Anterior cingulate cortex (tissue), 58 donors: ENCODE measurements at places on chromosomes 12 and 14.

DNA sequence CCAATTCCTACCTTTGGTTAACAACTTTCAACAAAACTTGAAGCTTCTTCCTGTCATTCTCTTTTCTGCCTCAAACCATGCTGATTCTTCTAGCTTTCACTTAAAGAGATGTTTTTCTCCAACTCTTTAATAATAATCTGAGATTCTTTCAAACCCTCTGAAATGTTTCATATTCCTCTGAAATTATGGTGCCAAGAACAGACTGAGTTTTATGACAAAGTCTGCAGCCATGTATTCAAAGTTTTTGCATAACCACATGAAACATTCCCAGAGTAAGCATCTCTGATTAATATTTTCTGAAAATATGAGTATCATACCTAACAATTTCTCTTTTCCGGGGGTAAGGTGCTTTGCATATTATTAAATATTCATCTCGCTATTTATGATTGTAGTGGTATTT, 59.1 kb upstream of the DCN start:
- no peak for DNase-seq

GRCh38 chr14:76926521-76927251, 100.5 kb downstream of the LRRC74A start:
- DNase-seq = no peak

GRCh38 chr14:55673048-55673447, 93.0 kb downstream of the KTN1 start:
- no peak for DNase-seq

DNA sequence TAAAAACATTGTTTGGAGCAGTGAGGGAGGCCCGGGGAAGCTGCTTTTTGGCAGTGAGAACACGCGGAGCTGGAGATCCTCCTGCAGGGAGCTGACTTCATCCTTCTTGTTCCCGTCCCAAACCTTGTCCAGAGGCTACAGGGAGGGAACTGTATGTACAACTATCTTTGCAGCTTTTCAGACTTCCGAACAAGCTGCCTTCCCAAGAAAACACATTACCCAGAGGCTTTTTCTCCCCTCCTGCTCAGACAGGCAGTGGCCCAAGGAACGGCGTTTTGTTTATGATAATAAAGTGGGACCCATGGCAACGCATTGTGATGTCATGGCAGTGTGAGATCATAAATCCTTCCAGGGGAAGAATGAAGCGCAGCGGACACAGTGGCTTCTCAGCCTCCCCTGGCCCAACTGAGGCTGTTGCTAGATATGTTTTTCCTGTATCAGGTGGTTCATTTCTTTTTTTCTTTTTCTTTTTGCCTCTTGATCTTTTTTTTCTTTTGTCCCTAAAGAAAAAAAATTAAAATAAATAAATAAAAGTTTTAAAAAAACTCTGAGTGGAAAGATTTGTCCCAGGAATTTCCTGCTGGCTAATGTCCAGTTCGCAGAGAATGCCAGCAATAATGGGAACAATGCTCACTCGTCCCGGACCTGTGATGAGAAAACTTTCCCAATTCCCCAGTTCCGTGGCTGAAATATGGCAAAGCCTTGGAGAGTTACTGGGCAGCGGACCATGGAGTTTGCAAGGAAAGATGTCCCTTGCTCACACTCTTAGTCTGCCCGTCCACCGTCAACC, 103.4 kb upstream of the MAP1LC3B2 start:
- no peak for DNase-seq

GRCh38 chr12:13289653-13290289, 93.2 kb downstream of the EMP1 start:
- DNase-seq = no peak

- DNase-seq = no peak
These were observed 36.8 kb downstream of the ZFP36L1 start for GRCh38 chr14:68756000-68756481.

GRCh38 chr14:59342516-59343484, 122.4 kb downstream of the GPR135 start:
- DNase-seq = no peak

- DNase-seq = no peak
These were observed 249.1 kb downstream of the DPY19L2 start for GRCh38 chr12:63419154-63419553.

DNA sequence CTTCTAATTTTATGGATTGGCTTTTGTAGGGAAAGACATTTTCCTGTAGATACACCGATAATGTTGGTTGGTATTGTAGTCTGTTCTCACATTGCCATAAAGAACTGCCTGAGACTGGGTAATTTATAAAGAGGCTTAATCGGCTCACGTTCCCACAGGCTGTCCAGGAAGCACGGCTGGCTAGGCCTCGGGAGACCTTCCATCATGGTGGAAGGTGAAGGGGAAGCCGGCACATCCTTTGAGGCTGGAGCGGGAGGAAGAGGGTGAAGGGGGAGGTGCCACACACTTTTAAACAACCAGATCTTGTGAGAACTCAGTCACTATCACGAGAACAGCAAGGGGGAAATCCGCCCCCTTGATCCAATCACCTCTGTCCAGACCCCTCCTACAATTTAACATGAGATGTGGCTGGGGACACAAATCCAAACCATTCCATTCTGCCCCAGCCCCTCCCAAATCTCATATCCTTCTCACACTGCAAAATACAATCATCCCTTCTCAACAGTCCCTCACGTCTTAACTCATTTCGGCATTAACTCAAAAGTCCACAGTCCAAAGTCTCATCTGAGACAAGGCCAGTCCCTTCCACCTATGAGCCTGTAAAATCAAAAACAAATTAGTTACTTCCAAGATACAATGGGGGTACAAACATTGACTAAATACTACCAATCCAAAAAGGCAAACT, 66.7 kb upstream of the EIF5 start:
- no peak for DNase-seq

GRCh38 chr14:32597771-32598170, 268.7 kb downstream of the AKAP6 start:
- no peak for DNase-seq
